ENCODE measurements at places on chromosomes 16 and 17. TPM values are rescaled to one million over a fixed set of nuclear protein-coding genes. Genes with fewer than 3 reads are reported as not detected.

Gene HOXB2
- 20.3 TPM for total RNA-seq

Gene HCRT
- not detected for total RNA-seq

DNA sequence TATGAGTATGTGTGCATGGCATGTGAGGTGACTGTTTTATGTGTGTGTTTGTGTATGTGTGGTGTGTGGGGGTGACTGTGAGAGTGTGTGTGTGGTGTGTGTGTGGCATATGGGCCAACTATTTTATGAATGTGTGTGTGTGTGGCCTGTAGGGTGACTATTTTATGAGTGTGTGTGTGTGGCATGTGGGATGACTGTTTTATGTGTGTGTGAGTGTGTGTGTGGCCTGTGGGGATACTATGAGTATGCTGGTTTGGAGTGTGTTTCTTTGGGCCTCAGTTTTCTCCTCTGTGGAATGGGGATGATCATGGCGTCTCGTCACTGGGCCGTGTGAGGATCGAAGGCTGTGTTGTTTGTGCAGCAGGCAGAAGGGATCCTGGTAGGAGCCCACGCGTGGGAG is 152.1 kb upstream of the PLCG2 start:
- H3K36me3 ChIP-seq, result peaks cover 3% of the 10 kb centered on the region
- H3K27ac ChIP-seq, result no peak overlapping the region
- H3K4me1 ChIP-seq, result peaks cover 35% of the 10 kb centered on the region
- no peaks in the 10 kb centered on the region for H3K27me3 ChIP-seq

DNA sequence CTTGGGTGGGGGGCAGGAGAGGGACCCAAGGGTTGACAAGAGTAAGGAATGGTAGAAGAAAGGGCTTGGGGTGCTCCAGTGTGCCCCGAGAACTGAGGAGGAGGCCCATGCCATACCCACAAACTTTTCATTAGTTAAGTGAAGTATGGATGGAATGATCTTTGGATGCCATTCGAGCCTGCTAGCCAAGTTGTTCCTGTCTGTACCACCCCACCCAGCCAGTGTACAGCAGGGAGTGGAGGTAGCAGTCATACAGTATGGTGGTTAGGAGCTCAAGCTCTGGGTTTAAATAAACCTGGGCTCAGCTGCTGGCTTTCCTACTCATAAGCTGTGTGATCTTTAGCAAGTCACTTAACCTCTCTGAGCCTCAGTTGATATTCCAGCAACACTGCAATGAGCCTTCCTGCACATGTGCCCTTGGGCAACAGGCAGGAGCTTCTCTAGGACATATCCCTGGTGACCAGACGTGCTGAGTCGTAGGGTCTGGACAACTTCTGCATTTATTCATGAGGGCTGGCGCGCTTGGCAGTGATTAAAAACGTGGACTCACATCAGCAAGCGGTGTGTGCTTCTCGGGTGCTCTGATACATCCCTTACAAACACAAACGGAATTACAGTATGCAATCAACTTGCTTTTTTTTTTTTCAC is 22.9 kb downstream of the ITPRIPL2 start:
- DNase-seq, result no peak
- H3K27ac ChIP-seq, result no peak overlapping the region
- no peak overlapping the region for H3K4me3 ChIP-seq
- H3K27me3 ChIP-seq, result peaks cover 17% of the 10 kb centered on the region

- no peak for DNase-seq
- peak overlapping the region; percentile 93 for H3K27ac ChIP-seq
- peaks cover 58% of the 10 kb centered on the region for H3K4me1 ChIP-seq
- H3K27me3 ChIP-seq, result no peaks in the 10 kb centered on the region
- H3K36me3 ChIP-seq, result peaks cover 30% of the 10 kb centered on the region
- H3K4me3 ChIP-seq, result no peak overlapping the region
Observed at GRCh38 chr17:2213291-2213960, 90.2 kb downstream of the SMG6 start.

Measured in activated CD4-positive, alpha-beta memory T cell treated with anti-CD3 and anti-CD28 coated beads, Interleukin-2, amount 10 ng/mL, durations not matched to agents 7 days and 5 days (primary cell).